SK-MEL-5 (cell line): ENCODE measurements at places on chromosomes 4 and X. TPM values are rescaled to one million over a fixed set of nuclear protein-coding genes. Genes with fewer than 3 reads are reported as not detected.

EIF4E gene
- total RNA-seq = 132 and 135 TPM in 2 replicates

TMPRSS11F gene
- total RNA-seq = 0.13 and 0.18 TPM in 2 replicates

ANOS1 gene
- total RNA-seq = not detected in 2 replicates

IGSF1 gene
- total RNA-seq = 0.05 and 0.16 TPM in 2 replicates

NAP1L2 gene
- total RNA-seq = 0.37 and 1.2 TPM in 2 replicates

SUPT20HL1 gene
- not detected in 2 replicates for total RNA-seq

LRIT3 gene
- total RNA-seq = not detected in 2 replicates

DGAT2L6 gene
- total RNA-seq = 0.13 TPM in 1 of 2 replicates, not detected in the other

CT55 gene
- 5.9 and 7.1 TPM in 2 replicates for total RNA-seq
